Right renal pelvis (tissue), 4 donors: ENCODE measurements at places on chromosomes 2 and 18. TPM values are rescaled to one million over a fixed set of nuclear protein-coding genes. Genes with fewer than 3 reads are reported as not detected.

- no peak for DNase-seq
Measured at GRCh38 chr2:46653539-46653938, 174.2 kb downstream of the TMEM247 start.

- no peak for DNase-seq
Measured at GRCh38 chr2:238462782-238463396, 36.2 kb downstream of the ASB1 start.

DNA sequence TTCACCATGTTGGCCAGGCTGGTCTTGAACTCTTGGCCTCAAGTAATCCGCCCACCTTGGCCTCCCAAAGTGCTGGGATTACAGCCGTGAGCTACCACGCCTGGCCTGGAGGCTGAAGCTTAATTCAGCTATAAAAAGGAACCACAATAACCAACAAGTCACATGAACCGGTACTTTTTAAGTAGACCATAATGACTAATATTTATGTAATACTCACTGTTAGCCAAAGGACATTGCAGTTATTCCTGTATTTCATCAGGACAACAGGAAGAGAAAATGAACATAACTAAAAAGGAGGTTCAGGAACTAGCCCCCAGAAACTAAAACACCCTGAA is 49.0 kb upstream of the TMEM87B start:
- DNase-seq, result no peak

Gene C2orf80
- 0.50 TPM for polyA plus RNA-seq

Gene FBLN7
- 10.4 TPM for polyA plus RNA-seq
